ENCODE measurements at places on chromosomes 11 and 22.

- DNase-seq: no peak
Measured at GRCh38 chr11:73872749-73873357, 3.8 kb downstream of the COA4 start.

GRCh38 chr11:81005595-81005994, 1564.8 kb upstream of the TENM4 start:
- DNase-seq: no peak

DNA sequence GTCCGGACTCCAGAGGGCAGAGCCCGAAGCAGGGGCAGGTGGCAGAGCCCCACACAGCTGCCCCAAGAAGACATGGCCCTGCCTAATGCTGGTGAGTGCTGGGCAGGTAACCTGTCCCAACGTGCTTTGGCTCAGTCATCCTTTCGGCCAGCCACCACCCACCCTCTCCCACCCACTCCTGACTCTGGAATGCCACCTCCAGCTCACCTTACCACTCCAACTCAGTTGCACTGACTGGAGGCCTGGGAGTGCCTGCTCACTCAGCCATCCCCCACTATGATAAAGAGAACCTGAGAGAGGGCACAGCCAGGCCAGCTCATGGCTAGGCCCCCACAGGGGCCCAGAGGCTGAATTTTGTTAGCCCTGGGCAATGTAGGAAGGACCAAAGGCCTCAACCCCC, 53.8 kb upstream of the MPEG1 start:
- DNase-seq: no peak

DNA sequence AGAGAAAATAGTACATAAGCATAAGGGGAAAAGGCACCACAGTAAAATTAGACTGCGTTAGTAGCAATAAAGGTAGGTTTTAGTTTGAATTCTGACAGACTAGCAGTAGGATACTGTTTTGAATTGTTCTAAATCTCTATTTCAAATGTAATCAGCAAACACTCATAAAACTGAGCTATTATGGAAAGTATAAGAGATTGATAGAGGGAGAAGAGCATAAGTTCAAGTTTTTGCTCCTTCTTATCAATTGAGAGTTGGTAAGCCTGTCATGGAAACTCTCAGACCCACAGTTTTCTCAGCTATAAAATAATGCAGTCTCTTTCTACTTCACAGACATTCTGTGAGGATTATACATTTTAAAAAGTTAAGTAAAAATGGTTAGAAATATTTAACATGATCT, 840.2 kb upstream of the CNTN5 start:
- no peak for DNase-seq

DNA sequence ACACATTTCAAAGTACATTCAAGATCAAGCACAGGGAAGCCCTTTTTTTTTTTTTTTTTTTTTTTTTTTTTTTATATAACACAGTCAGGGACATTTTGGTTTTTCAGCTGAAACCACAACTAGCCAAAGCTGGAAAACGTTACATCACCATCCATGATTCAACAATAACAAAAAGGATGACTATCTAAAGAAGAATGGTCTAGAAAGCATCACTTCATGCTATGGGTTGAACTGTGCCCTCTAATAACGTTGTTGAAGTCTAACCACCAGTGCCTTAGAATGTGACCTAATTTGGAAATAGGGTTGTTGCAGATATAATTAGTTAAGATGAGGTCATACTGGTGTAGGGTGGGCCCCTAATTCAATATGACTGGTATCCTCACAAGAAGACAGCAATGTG, 46.6 kb downstream of the MTMR2 start:
- DNase-seq: no peak

DNA sequence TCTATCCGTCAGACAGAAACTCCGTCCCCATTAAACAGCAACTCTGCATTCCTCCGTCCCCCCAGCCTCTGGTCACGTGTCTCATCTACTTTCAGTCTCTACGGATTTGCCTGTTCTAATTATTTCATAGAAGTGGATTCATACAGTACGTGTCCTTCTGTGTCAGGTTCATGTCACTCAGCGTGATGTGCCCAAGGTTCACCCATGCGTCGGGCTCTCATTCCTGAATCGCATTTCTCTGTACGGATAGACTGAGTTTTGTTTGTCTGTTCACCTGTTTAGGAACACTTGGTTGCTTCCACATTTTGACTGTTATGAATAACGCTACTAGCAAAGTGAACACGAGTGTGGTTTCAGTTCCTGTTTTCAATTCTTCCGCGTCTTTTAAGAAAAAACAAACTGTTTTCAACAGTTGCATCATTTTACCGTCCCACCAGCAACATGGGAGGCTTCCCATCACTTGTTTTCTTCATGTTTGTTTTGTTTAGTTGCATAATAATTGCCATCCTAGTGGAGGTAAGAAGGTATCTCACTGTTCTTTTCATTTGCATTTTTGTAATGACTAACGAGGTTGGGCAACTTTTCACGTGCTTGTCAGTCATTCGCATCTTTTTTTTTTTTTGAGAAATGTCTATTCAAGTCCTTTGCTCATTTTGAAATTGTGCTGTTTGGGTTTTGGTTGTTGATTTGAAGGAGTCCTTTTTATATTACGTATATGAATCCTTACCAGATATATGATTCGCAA, 8.9 kb upstream of the NLRP6 start:
- no peak for DNase-seq

DNA sequence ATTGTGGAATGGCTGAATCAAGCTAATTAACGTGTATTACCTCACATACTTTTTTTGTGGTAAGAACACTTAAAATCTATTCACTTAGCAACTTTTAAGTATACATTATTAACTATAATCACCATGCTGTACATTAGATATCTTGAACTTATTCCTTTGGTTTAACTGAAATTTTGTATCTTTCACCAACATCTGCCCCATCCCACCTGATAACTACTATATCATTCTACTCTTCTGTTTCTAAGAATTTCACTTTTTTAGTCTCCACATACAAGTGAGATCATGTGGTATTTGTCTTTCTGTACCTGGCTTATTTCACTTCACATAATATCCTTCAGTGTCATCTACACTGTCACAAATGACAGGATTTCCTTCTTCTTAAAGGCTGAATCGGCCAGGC, 17.1 kb upstream of the VWA5A start:
- no peak for DNase-seq

DNA sequence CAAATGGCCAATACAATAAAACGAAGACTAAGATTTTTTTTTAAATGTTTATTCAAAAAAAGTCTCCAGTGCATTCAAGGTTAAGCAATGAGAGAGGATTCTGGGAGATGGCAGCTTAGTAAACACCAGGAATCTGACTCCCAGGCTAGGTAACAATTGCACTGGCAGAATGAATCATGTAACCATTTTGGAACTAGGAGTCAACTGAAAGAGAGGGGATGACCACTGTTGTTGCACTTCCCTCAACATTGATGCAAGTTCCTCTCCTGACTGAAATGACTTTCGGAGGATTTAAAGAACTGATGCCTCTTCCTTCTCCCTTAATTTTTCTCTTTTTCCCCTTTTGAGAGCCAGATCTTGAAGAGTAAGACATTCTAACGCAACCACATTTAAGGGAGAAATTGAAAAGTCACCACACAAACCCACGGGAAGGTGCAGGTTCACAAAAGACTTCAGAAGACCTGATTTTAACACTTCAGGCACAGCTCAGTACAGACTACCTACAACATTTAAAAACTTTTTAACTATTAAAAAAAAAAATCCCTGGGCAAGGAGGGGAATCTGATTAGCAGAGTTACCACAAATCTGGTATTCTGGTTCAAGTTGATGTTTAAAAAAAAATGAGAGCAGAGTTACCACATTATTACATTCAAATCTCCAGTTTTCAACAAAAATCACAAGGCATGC, 56.8 kb downstream of the FCHSD2 start:
- DNase-seq: peak; percentile 24

- DNase-seq: no peak
Measured at GRCh38 chr11:60970890-60971289, 590 bp upstream of the CD6 start.

GRCh38 chr22:50138041-50138440, 32.5 kb upstream of the PANX2 start:
- no peak for DNase-seq

- DNase-seq: no peak
Measured at GRCh38 chr11:79367844-79368243, 73.0 kb downstream of the TENM4 start.

DNA sequence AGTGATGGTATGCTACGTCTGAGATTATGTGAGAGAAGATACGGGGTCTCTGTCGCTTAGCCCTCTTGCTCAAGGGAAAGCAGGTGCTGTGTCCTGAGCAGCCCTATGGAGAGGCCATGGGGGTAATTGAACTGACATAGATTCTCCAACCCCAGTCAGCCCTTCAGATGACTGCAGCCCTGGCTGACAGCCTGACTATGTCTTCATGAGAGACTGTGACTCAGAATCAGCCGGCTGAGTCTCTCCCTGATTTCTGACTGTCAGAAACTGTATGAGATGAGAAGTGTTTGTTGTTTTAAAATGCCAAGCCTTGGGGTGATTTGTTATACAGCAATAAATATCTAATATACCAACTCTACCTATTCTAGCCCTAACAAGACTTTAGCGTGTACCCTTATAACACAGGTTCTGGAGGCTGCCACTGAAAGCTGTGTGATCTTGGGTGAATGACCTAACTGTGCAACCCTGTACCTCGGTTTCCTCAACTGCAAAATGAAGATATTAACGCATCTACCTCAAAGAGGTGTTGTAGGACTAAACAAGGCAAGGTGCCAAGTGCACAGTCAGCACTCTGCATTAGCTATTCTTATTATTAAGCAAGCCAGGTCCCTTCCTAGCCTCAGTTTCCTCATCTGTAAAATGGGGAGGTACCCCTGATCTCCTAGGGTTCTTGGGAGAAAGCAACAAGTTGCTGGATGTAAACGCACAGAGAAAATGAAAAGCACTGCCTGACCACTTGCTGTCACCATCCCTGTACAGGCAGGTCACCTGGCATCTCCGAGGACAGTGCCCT, 24.9 kb downstream of the SLC43A1 start:
- no peak for DNase-seq

DNA sequence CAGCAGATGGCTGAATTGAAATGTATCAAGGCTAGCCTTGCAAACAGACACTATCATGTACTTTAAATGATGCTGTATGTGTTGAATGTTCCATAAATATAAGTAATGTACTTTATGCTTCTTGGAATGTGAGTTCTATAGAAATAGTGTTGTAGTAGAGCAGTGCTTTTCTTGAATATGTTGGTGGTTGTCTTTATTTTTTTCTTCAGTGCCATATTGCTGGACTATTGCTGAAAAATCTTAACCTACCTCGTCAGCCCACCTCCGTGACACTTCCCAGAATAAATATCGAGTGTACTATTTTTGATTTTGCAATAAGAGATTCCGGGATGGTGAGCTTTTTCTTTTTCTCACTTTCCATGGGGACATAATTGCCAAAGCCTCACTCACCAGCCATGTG, 153.9 kb downstream of the NAV2 start:
- DNase-seq: no peak

- DNase-seq: no peak
Measured at GRCh38 chr11:107780136-107780535, 68.3 kb upstream of the SLN start.

- DNase-seq: no peak
Measured at GRCh38 chr22:30827646-30828045, 133.0 kb downstream of the OSBP2 start.

DNA sequence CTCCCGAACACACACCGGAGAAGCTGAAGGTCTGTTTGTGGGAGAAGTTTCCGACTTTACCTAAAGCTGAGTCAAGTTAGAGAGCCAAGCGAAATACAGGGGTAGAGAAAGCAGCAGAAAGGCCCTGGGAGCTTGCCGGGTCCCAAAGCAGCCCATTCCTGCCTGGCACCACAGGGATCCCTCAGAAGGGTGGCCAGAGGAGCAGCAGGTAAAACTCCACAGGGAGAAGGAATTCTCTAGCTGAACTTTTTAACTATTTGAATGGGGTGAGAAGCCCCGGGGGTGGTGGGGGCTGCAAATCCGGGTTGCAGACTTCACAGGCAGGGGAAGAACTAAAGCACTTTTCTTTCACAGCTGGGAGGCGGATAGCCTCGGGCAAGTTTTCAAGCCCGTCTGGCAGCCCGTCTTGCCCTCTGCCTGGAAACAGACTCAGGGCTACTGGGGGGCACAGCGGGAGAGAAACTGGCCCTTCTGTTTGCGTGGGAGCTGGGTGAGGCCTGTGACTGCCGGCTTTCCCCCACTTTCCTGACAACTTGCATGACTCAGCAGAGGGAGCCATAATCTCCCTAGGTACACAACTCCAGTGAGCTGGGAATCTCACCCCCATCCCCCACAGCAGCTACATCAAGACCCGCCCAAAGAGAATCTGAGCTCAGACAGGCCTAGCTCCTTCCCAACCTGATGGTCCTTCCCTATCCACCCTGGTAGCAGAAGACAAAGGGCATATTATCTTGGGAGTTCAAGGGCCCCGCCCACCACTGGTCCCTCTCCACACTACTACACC, 311.0 kb downstream of the SBF2 start:
- DNase-seq: no peak

GRCh38 chr11:61616434-61616833, 35.6 kb upstream of the SYT7 start:
- DNase-seq: no peak

DNA sequence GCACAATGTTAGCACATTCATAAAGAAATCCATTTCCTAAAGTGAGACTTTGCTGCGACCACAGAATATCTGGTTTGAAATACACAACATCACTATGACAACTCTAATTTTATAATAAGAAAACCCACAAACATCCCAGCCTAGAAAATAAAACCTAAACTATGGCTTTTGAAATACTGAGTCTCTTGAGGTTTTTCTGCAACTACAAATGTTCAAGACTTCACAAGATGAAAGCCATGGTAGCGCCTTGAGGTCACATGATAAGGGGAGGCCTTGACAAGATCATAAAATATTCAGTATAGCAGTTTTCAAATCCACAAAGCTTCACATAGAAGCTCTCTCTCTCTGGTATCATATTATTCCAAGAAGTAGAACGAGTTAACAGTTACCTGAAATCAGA, 126.8 kb downstream of the MPPED2 start:
- DNase-seq: no peak

GRCh38 chr11:36376009-36376887, 80.2 kb downstream of the PRR5L start:
- DNase-seq: no peak

DNA sequence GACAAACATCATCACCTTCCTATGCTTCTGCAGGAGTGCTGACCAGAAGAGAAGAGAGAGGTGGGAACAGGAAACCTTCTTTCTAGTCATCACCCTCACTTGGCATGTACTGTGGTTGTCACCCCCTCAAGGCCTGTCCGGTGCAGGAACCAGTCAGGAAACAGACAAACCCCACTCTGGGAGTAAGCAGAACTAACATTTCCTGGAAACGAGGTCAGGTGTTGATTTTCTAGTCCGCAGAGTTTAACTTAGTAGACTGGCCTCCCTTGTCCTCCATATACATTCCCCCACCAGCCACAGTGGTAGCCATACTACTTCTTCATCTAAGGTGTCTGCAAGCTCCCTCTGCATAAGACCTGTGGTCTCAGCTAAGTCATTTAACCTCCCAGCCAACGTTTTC, 80.7 kb upstream of the NCAM1 start:
- DNase-seq: no peak

- no peak for DNase-seq
Measured at GRCh38 chr22:22888571-22889353, 1.1 kb downstream of the IGLL5 start.

GRCh38 chr11:95495706-95496105, 264.7 kb upstream of the SESN3 start:
- DNase-seq: no peak

GRCh38 chr22:46025225-46025972, 48.4 kb upstream of the WNT7B start:
- DNase-seq: no peak

GRCh38 chr11:106493751-106494150, 416.3 kb downstream of the AASDHPPT start:
- no peak for DNase-seq

Data from GM10248 (cell line).